ENCODE measurements at places on chromosomes 4 and X.
A peak's percentile ranks its signal among the peaks of the same experiment; 100 is the strongest.

GRCh38 chrX:49155900-49156837 lies 6.4 kb upstream of the MAGIX start:
- peak; percentile 82 for DNase-seq

- DNase-seq = no peak
These were observed 101.8 kb upstream of the VCX2 start for GRCh38 chrX:8272821-8273220.

GRCh38 chrX:137573324-137574101 lies 7.6 kb downstream of the ZIC3 start:
- no peak for DNase-seq

DNA sequence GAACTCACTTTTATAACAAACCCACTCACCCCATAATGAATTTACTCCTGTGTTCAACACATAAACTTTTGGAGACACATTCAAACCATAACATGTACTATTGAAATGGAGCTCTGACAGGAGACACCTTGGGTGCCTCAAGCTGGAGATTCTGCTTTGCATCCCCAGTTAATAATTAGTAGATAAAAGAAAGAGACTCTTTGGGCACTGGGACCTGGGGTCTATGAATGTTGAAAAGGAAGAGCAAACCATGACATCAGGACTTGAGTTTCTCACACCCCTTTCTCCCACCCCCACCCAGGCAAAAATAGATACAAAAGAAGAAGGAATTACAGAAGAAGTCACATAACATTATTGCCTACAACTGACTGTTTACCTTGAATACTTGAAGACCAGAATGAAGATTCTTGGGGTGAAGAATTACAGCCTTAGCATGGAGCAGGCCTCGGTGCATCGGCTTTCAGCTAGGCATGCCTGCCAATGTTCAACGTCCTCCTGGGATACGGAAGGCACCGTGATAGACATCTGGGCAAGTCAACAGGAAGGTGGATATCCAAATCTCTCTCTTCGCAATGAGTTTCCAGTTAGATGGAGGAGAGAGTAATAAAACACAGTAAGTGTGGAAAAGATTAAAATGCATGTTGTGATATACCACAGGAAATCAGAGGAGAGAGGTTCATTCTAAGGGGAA lies 316.0 kb downstream of the TRIML1 start:
- no peak for DNase-seq

- no peak for DNase-seq
These were observed 734.6 kb downstream of the GLUD2 start for GRCh38 chrX:121781991-121782390.

- no peak for DNase-seq
These were observed 52.3 kb upstream of the PDLIM3 start for GRCh38 chr4:185587427-185588161.

GRCh38 chr4:147933316-147933715 lies 201.4 kb downstream of the ARHGAP10 start:
- no peak for DNase-seq

DNA sequence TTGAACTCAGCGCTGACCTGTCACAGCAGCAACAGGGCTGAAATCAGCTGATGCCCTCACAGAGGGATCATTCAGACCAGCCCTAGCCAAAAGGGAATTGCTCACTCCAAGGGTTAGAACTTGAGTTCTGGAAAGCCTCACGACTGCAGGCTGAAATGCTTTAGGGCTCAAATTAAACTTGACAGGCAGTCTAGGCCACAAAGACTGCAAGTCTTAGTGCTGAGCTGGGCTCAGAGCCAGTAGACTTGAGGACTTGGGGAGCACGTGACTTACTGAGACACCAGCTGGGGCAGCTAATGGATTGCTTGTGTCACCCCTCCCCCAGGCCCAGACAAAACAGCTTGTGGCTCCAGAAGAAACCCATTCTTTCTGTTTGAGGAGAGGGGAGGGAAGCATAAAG lies 119.0 kb upstream of the SLC6A14 start:
- no peak for DNase-seq

GRCh38 chr4:122716825-122717448 lies 15.6 kb upstream of the BBS12 start:
- DNase-seq = peak; percentile 58

- DNase-seq = no peak
These were observed 11.2 kb downstream of the HNRNPD start for GRCh38 chr4:82362565-82362964.

DNA sequence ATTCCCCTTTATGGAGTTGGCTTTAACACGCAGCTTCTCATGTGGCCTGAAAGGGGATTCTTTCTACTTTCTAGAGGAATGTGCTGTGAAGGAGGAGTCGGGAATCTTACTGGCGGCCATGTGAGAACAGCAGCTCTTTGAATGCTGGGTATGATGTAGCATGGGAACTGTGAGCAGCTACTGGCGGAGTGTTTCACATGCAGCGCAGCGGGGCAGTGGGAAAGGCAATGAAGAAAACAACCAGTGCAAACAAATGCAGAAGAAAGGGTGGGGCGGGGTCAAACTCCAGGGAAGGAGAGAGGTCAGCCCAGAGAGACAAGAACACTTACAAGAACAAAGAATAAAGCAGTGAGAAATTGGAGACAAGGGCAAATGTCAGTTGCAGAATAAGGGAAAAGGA lies 363.8 kb upstream of the FTHL17 start:
- no peak for DNase-seq

- no peak for DNase-seq
These were observed 45.4 kb downstream of the SMARCAD1 start for GRCh38 chr4:94253036-94253435.

GRCh38 chr4:113781439-113782040 lies 20.0 kb upstream of the CAMK2D start:
- no peak for DNase-seq

All from HFFc6 (cell line).